Psoas muscle (tissue), 8 donors: ENCODE measurements at places on chromosomes 1 and 21. TPM values are rescaled to one million over a fixed set of nuclear protein-coding genes. Genes with fewer than 3 reads are reported as not detected.
A peak's percentile ranks its signal among the peaks of the same experiment; 100 is the strongest.

DNA sequence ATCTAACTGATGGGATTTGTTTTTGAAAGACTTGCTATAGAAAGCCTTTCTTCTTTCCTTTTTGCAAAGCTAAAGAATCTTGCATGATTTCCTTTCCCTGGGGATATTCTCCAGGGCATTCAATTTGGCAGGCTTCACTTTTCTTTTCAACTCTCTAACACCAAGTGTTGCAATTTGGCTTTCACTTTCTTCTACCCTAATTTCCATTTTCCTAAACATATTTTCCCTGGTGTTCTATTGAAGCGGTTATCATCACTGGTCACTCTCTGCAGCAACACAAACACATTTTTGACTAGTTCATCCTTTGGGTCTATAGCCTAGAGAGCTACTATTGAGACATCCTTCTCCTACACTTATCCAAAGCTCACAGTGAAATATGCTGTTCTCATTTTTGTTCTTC lies 424.5 kb downstream of the NEGR1 start:
- H3K36me3 ChIP-seq, result no peaks in the 10 kb centered on the region
- DNase-seq, result no peak
- no peak overlapping the region for H3K27ac ChIP-seq
- no peaks in the 10 kb centered on the region for H3K4me1 ChIP-seq

OR14A2 gene
- not detected for total RNA-seq

DNA sequence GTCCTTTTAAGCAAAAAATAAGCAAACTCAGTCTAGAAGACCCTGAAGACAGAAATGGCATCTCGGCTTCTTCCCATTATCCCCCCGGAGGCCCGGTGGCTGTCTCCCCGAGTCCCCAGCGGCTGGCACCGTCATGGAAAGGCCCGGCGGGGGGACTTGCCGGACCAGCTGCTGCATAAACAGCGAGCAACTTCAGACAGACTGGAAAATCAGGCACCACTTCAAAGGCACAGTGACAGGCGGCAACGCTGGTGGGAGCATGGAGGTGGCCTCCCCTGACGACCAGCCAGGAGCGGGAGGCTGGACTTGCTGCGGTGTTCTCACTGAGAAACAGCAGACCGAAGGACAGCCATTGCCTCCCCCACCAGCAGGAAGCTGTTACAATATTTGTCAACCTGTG lies 18.4 kb upstream of the C1QA start:
- H3K27ac ChIP-seq, result no peak overlapping the region
- no peak overlapping the region for H3K4me3 ChIP-seq
- H3K4me1 ChIP-seq, result no peaks in the 10 kb centered on the region

PLEKHN1 gene
- not detected for total RNA-seq

- H3K27ac ChIP-seq, result no peak overlapping the region
- H3K27me3 ChIP-seq, result no peaks in the 10 kb centered on the region
- no peak for DNase-seq
- H3K4me1 ChIP-seq, result no peaks in the 10 kb centered on the region
- H3K36me3 ChIP-seq, result no peaks in the 10 kb centered on the region
- H3K4me3 ChIP-seq, result no peak overlapping the region
Measured at GRCh38 chr1:117205368-117205767, 5.4 kb downstream of the VTCN1 start.

NBPF10 gene
- total RNA-seq, result 1.4 TPM

GRCh38 chr1:221039616-221040015 lies 160.4 kb downstream of the HLX start:
- H3K4me1 ChIP-seq, result peaks cover 16% of the 10 kb centered on the region
- no peaks in the 10 kb centered on the region for H3K36me3 ChIP-seq
- H3K27ac ChIP-seq, result no peak overlapping the region
- H3K4me3 ChIP-seq, result no peak overlapping the region

DNA sequence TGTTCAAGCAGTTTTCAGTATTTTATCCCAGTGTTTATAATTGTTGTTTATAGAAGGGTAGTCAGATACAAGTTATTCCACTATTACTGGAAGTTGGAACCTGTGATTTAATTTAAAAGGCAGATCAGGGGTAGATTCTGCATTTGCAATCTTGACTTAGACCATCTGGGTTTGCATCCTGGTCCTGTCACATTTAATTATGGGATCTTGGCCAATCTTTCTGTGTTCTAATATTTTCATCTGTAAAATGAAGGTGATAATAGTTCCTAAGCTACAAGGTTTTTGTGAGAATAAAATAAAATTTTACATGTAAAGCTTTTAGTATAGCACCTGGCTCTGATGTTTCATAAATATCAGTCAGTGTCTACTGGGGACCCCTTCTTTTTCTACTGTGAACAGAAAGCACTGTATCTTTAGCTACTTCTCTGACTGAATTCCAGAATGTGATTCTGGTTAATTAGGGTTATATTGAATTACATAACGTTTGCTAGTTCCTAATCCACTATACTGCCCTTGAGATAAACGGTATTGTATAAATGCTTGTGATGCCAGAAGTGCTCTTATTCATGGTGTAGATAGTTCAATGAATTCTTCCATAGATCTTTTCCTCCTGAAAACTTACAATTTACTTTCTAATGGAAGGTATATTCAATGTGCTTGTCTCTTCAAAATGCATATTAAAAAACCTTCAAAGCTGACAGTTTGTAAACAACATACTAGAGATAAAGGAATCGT lies 131.0 kb downstream of the KCNK1 start:
- H3K27ac ChIP-seq, result no peak overlapping the region
- H3K4me1 ChIP-seq, result no peaks in the 10 kb centered on the region
- no peaks in the 10 kb centered on the region for H3K36me3 ChIP-seq
- no peak overlapping the region for H3K4me3 ChIP-seq
- no peak for DNase-seq
- H3K27me3 ChIP-seq, result no peaks in the 10 kb centered on the region

DNA sequence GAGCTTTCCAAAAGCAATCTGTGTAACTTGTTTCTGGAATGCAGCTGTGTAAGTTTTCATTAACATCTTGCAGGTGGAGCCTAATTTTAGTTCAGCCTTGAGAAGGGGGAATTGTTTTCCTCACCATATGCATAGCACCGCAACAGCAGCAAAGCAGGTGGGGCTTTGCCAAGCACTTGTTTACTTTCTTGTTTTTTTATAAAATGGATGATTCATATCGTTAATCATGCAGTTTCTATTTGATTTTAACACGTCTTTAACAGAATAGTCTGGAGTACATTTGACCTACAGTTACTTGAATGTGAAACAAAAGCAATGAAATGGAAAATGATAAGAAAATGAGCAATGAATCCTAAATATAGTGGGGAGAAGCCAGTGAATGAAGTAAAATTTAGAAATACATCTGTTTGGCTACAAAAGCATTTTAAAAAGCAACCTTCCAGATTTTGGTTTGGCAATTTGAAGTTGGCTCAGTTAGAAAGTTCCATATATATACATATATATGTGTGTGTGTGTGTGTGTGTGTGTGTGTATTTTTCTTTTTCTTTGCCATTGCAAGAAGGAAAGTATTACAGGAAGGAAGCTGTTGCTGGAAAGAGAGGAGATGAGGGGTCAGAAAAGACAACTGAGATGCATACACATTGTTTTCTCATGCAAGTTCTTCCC lies 119.0 kb upstream of the ADGRL2 start:
- peaks cover 4% of the 10 kb centered on the region for H3K4me1 ChIP-seq
- H3K36me3 ChIP-seq, result no peaks in the 10 kb centered on the region
- H3K4me3 ChIP-seq, result no peak overlapping the region

FAM72C gene
- total RNA-seq, result not detected

VASH2 gene
- total RNA-seq, result 1.6 TPM

ZBTB8A gene
- total RNA-seq, result 3.6 TPM

DNA sequence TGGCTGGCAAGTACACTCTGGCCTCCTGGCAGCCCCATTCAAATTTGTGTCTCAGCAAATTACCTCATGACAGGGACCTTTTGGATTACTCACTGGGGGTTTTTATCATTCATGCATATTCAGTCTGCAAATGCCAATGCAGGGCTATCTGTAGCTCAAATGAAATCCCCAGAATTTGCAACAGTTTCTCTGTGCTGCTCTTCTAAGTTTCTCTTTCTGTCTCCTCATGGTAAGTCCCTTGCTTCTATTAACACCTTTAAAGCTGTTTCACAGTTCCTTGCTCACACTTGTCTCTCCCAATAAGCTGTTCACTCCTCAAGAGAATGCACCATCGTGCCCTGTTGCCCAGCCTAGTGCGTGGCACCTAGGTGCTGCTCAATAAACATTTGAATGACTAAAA lies 3.3 kb upstream of the FAM78B start:
- H3K4me3 ChIP-seq, result no peak overlapping the region
- DNase-seq, result no peak
- no peaks in the 10 kb centered on the region for H3K27me3 ChIP-seq
- H3K4me1 ChIP-seq, result peaks cover 5% of the 10 kb centered on the region
- H3K27ac ChIP-seq, result no peak overlapping the region

DCLRE1B gene
- total RNA-seq, result 1.9 TPM

DNA sequence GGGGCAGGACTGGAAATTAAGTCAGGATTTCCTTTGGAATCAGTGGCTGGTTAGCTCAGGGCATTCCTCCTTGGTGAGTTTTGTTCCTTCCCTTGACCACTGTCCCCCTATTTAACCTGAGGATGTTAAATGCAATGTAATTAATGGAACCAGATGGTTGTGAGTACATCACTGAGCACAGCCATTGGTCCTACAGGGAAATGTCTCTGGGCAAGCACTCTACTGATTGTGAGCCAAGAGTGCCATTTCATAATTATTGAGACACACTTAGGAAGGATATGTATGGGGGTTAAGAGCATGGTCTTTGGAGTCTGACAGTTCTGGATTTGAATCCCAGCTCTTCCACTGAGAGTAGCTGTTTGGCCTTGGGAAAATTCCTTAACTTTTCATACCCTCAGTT lies 74.4 kb downstream of the SPAG17 start:
- no peaks in the 10 kb centered on the region for H3K4me1 ChIP-seq
- no peak for DNase-seq
- no peak overlapping the region for H3K4me3 ChIP-seq
- H3K27me3 ChIP-seq, result no peaks in the 10 kb centered on the region
- H3K27ac ChIP-seq, result no peak overlapping the region
- H3K36me3 ChIP-seq, result no peaks in the 10 kb centered on the region

KRTAP19-2 gene
- total RNA-seq, result not detected

ANKRD35 gene
- total RNA-seq, result 4.7 TPM

- peaks cover 25% of the 10 kb centered on the region for H3K4me1 ChIP-seq
- no peaks in the 10 kb centered on the region for H3K36me3 ChIP-seq
- H3K27ac ChIP-seq, result no peak overlapping the region
- H3K4me3 ChIP-seq, result no peak overlapping the region
- DNase-seq, result no peak
Measured at GRCh38 chr1:208118841-208119606, 125.2 kb downstream of the PLXNA2 start.

- no peak overlapping the region for H3K27ac ChIP-seq
- no peaks in the 10 kb centered on the region for H3K27me3 ChIP-seq
- no peak for DNase-seq
- H3K36me3 ChIP-seq, result no peaks in the 10 kb centered on the region
- no peak overlapping the region for H3K4me3 ChIP-seq
Measured at GRCh38 chr1:171983584-171983983, 142.3 kb downstream of the DNM3 start.

IER5 gene
- 110 TPM for total RNA-seq

GRCh38 chr1:155255243-155256007 lies at the start of gene ENTREP3:
TSS of gene ENTREP3 (minus strand) at chr1:155255483. CDS start at chr1:155254877, 606 bp downstream.
- no peaks in the 10 kb centered on the region for H3K27me3 ChIP-seq
- peak; percentile 93 for DNase-seq
- H3K4me1 ChIP-seq, result peaks cover 20% of the 10 kb centered on the region
- H3K27ac ChIP-seq, result peak within 1 kb of the TSS; percentile 94

- H3K27ac ChIP-seq, result no peak overlapping the region
- peaks cover 8% of the 10 kb centered on the region for H3K4me1 ChIP-seq
- H3K36me3 ChIP-seq, result peaks cover 11% of the 10 kb centered on the region
- peak; percentile 58 for DNase-seq
Measured at GRCh38 chr21:32457360-32457840, 44.9 kb downstream of the EVA1C start.

GRCh38 chr1:21175670-21176581 lies 771 bp downstream of the EIF4G3 start:
- H3K4me3 ChIP-seq, result peak overlapping the region; percentile 98
- DNase-seq, result peak; percentile 43
- H3K36me3 ChIP-seq, result no peaks in the 10 kb centered on the region
- H3K27ac ChIP-seq, result peak overlapping the region; percentile 85

DNA sequence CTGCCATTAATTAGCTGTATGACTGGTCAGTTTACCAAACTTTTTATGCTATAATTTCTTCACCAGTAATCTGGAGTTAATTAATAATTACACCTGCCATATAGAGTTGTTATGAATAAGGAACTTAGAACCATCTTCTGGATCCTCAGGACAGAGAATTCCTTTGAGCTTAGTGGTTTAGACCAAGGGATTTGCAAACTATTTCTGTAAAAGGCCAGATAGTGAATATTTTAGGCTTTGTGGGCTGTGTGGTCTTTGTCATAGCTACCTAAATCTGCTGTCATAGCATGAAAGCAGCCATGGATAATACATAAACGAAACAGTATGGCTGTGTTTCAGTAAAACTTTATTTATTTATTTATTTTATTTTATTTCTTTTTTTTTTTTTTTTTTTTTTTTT lies 9.0 kb downstream of the TIMM17A start:
- peaks cover 6% of the 10 kb centered on the region for H3K36me3 ChIP-seq
- DNase-seq, result no peak
- H3K27ac ChIP-seq, result no peak overlapping the region
- no peaks in the 10 kb centered on the region for H3K4me1 ChIP-seq

DNA sequence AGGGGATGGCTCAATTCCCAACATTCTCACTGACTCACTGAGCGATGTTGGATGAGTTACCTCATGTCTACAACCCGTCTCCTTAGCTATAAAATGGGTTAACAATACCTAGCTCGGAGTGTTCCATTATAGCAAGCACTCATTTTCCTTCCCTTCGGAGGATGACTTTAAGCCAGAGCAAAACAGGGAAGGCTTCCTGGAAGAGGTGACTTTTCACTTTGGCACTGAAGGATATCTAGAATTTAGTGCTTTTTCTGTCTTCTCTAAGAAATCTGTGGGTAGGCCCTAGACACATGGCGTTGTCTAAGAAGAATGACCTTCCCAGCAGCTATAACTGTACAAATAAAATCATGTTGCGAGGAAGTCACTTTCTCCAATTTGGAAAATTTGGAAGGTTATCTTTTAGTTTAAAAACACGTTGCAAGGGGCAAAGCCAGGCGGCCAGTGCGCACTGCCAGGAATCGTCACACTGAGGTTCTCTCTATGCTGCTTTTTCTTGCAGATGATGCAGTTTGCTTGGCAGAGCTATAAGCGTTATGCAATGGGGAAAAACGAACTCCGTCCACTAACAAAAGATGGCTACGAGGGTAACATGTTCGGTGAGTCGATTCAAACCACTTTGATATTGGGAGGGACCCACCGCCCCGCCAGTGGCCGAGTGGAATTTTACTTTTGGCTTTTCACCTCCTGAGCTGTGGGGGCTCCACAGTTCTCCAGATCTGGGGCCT lies 69.5 kb downstream of the MAN1C1 start:
- H3K27ac ChIP-seq, result peak overlapping the region; percentile 23
- peaks cover 35% of the 10 kb centered on the region for H3K4me1 ChIP-seq
- H3K4me3 ChIP-seq, result peak overlapping the region; percentile 41
- peak; percentile 72 for DNase-seq
- no peaks in the 10 kb centered on the region for H3K27me3 ChIP-seq

ZSWIM5 gene
- 0.50 TPM for total RNA-seq

MMEL1 gene
- not detected for total RNA-seq

GRCh38 chr1:188249811-188250210 lies 1421.1 kb downstream of the PLA2G4A start:
- H3K27ac ChIP-seq, result no peak overlapping the region
- no peak overlapping the region for H3K4me3 ChIP-seq
